ENCODE measurements at places on chromosomes 2 and 18.
A peak's percentile ranks its signal among the peaks of the same experiment; 100 is the strongest.

DNA sequence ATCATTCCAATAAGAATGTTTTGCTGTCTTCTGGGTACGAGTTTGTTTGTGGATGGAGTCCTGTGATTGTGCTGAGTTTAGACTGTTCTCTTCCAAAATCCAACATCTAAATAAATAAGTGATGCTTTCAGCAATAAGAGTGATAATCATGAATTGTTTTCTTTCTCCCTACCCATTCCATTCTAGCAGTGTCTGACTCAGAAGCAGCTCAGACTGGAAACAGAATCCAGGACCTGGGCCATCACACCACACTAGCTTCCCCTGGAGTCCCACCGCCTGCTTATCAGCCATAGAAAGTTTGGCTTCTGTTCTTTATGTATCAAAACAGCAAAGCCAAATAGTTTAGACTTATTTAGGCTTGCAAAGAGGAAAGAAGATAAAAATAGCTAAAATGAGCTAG, 76.4 kb upstream of the CNGA3 start:
- DNase-seq: no peak

DNA sequence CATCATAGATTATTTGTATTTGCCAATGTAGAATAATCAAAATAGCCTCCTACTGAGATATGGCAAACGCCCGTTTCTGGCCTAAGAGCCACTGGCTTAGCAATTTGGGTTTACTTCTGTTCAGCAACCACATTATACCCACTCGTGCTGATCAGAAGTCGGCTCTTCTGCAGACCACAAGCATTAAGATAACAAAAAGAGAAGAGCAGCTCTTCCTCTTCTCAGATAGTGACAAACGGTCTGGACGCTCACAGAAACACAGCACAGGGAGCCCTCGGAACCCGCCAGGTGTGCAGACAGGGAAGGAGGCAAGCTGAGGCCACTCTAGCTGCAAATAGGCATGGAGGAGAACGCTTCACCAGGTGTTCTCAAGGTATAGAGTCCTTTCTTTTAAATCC, 164.0 kb downstream of the HDAC4 start:
- DNase-seq: no peak

DNA sequence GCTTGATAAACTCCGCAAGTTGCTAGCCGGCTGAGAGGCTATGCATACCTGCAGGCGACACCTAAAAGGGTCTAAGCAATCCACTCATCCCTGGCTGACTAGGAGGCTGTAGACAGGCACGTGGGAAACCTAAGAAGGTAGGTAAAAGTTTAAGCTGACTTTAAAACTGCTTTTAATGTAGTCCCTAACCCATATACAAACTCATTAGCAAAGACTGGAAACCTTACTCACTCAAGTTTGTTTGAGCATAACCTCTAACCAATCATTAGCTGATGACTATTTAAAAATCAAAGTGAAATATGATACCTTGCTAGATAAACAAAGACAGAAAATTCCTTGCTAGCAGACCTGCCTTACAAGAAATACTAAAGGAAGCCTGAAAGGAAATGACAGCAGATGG, 106.4 kb downstream of the EXOC6B start:
- no peak for DNase-seq

- no peak for DNase-seq
Measured at GRCh38 chr2:152024477-152024876, 74.4 kb downstream of the CACNB4 start.

DNA sequence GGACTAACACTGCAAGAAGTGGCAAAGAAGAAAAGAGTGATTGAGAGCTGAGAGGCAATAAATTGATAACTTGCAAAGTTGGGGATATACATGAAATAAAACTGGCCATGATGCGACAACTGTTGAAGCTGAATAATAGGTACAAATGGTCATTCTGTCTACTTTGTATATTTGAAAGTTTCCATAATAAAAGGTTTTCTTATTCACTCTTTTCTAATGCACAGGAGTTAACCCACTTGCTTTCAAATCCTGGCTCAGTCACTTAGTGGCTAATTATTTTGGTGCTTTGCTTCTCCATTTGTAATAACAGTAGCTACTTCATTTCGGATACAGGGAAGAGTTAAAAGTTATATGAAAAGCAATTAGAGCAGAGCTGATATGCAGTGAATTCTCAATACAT, 159.7 kb upstream of the WDSUB1 start:
- no peak for DNase-seq

DNA sequence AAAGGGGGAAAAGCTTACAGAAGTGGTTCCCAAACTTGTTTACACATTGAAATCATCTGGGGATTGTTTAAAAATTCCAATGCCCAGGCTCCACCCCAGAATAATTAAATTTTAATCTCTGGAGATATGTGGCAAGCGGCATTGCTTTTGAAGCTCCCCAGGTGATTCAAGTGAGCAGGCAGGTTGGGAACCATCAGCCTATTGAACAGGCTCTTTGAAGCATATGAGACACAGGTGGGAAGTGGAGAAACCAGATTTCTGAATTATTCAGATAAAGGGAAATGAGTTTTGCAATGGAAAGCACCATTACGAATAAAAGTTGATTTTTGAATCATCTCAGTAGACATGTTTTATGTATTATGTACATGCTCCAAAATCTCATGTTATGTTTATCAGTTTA, 57.6 kb upstream of the NOSTRIN start:
- no peak for DNase-seq

DNA sequence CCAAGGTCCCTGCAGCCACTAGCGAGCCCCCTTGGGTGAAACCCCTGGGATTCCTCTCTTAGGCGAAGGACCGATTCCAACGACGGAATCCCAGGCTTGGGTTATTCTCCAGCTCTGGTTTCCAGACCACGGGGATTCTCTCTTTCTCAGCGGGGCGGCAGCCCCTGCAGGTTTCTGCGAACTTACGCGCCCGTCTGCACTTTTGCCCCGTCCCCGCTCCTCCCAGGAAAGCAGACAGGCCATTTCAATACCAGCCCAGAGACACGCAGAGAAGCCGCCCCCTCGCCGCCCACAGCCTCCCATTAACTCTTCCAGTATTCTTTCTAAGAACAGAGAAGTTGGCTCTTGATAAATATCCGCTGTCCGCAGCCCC, 1.2 kb downstream of the CBLN2 start:
- DNase-seq: no peak

DNA sequence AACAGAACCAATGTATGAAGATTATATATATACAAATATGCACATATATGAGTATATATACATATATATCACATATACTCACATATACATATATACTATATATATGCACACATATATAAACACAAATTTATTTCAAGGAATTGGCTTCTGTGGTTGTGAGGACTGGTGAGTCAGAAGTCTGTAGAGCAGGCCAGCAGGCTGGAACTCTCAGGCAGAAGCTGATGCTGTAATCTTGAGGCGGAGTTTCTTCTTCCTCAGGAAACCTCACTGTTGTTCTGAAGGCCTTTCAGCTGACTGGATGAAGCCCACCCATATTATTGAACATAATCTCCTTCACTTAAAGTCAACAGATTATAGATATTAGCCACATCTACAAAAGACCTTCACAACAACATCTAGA, 143.9 kb upstream of the CREB1 start:
- DNase-seq: no peak

DNA sequence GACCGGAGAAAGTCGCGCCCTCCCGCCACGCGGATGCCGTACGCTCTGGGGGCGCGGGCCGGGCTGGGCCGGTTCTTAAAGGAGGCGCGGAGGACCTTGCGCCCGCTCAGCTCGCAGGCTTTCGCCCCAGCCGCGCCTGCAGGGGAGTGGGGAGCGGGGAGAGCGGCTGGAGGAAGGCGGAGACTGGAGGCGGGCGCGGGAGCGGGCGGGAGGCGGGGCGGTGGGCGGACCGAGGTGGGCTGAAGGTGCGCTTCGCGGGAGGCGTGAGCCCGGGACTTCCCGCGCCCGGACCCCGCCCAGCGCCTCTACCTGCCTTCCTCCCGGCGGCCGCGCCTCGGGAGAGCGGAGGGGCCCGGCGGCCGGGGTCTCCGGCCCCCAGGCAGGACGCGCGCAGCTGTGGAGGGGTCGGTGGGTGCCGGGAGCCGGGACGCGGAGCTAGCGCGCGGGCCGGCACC, at the start of gene ADRA2B:
ADRA2B (minus strand) TSS at position 148 of the 455 bp plus-strand sequence. CDS start 422 bp downstream, outside the sequence.
- peak; percentile 76 for DNase-seq

DNA sequence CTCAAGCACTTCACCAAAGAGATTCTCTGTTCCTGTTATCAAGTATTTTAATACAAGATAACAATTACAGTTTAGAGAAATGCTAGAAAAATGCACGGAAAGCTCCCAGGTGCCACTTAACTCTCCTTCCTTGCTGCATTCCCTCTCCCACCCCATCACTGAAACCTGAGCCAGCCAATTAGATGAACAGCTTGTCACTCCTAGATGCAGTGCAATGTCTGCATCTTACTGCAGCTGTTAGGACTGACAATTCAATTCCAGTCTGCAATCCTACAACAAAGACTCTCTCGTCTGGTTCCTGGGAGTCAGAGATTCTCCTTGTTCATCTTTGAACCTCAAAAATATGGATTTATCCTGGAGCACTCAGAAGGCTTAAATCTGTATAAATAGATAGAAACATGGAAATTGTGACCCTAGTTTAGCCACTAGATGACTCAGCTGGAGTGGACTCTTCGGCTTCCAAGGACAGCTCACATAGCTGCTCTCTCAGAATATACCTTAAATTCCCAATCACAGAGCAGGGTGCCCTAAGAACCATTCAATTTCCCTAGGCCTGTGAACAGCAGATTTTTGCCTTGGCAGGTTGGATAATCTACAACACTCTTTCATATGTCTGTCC, 311.1 kb downstream of the NRXN1 start:
- no peak for DNase-seq

- DNase-seq: no peak
Measured at GRCh38 chr2:152050341-152050740, 48.5 kb downstream of the CACNB4 start.

GRCh38 chr2:160486341-160486740, 7.3 kb downstream of the RBMS1 start:
- no peak for DNase-seq

GRCh38 chr18:26432651-26433424, 115.5 kb downstream of the KCTD1 start:
- DNase-seq: no peak

DNA sequence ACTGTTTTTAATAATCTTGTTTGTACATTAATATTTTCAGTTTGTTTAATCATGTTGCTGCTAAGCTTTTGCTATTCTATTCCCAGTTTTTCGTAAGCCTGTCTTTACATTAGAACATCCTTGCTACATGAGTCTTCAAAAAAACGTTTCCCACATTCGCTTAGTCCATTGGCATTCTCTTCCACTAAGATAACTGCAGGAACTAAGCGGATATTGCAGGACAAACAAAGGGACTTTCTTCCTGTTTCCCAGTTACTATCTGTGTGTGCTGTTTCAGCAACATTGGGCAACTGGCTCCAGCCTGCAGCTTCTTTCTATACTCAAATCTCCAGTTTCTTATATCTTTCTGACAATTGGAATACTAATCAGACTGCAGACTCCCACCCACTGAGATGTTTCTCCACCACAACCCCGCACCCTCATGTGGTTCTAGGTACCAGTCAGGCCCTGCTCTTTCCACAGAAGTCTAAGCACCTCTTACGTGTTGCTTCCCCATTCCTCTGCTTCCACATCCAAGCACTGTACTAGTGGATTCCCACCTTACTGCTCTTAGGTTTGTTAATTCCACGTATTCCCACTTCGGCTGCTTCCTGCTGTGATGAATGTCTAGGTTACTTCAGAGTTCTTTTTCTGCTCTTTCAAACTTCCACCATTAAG, 420.3 kb downstream of the LRRTM4 start:
- no peak for DNase-seq

DNA sequence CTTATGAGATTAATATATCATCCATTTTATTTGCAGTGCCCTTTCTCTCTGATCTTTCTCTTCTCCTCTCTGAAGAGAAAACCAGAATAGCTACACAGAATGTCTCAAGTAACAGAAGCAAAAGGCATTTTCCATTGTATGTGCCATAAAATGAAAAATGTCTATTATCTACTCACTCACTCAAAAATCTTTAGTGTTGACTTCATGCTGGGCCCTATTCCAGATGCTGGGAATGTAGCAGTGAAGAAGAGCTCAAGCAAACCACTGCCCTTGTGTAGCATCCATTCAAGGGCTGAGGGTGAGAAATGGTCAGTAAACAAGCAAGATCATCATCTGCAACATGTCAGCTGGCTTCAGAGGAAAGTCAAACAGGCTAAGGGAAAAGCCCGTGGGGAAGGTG, 427.7 kb downstream of the METTL4 start:
- DNase-seq: no peak

All from CD4-positive, alpha-beta T cell treated with Interferon alpha-2 for 1 hour (primary cell).